ENCODE measurements at places on chromosomes 5 and 9.

GRCh38 chr5:174751154-174752000 lies 27.0 kb downstream of the MSX2 start:
- peak; percentile 20 for DNase-seq

- DNase-seq = no peak
Measured at GRCh38 chr5:74480201-74480600, 160.3 kb downstream of the ENC1 start.

DNA sequence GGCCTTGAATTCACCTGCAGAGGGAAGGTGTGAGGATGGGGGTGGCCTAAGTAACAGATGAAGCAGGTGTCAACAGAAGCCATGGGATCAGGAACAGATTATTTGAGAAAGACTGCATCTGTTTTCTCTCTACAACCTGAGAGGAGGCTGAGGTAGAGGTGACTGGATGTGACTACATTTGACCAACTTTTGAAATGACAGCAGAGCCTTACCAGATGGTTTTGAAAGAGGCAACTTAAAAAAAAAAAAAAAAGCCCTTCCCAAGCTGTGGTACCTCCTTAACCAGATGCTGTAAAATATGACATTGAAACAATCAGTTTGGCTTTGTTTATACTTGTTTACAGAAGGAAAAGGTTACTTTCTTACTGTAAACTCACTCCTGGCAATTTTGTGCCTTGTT lies 108.6 kb downstream of the TRIO start:
- DNase-seq = no peak

GRCh38 chr5:143596824-143597223 lies 193.3 kb upstream of the NR3C1 start:
- no peak for DNase-seq

- no peak for DNase-seq
Measured at GRCh38 chr9:135523521-135524129, 2.4 kb downstream of the LCN1 start.

DNA sequence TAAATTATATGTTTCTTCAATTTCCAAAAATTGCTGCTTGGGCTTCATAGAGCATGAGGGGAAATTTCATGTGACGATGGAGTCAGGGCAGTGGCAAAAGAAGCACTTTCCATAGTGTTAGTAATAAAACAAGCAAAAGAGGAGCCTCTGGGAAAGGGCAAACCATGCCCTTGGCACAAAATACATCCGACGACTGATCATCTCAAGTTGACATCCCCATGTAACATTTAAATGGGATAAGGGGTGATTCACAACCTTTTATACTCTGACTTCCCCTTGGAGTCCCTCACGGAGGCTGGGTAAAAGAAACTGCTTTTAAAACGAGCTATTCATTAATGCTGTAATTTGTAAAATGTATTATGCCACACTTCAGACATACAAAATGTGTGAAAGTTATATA lies 161.4 kb upstream of the DMRT1 start:
- DNase-seq = no peak

DNA sequence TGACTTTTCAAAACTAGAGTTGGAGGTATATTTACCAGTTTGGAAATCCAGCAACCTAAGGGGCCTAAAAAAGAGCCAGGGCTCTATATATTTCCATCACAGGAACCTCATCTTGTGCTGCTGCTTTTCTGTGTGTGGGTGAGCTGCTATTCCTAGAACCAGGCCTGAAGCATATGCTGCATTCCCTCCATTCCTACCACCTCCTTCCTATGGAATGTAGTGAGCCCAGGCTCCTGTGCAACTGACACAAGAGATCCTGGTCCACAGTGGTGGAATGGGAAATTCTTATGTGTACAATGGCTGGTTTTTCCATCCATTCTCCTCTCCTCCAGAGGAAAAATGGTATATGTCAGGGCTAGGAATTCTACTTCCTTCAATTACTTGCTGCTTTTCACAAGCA lies 39.1 kb downstream of the SPEF2 start:
- DNase-seq = no peak

DNA sequence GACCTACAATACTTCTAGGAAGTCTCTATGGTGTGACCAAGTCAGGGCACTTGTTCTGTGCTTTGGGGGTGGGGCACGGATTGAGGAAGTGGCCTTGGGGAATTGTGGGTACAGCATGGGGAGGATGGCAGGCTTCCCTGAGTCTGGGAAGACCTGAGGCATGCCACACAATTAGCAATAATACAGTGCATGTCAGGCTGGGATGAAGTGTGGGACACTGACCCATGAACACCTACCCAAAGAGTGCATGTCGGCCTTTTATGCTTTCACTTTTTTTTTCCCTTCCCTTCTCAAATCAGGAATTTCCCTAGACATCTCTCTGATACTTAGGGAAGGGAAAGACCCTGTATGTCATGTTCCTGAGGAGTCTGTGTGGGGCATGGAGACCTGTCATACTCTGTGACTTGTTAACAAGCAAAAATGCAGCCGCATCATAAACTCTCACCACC lies 146.4 kb downstream of the PALM2AKAP2 start:
- DNase-seq = no peak

GRCh38 chr5:134418958-134419357 lies 7.3 kb upstream of the CDKN2AIPNL start:
- no peak for DNase-seq

- no peak for DNase-seq
Measured at GRCh38 chr9:129632460-129632859, 6.5 kb downstream of the NTMT1 start.

DNA sequence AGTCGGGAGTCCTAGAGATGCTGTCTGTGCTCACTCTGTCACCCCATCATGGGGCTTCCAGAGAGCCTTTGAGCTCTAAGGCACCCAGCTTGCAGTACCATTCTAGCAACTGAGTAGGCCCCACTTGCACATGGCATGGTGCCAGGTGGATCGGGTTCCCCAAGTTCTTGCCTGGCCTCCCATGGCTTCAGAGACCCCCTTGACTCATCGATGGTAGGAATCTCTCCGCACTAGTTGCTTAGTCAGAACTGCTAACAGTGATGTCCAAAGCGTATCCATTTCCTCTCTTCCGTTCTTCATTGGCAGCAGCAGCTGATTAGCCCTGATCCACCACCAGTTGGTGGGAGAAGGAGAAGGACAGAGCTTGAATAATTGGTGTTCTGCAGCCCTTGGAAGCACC lies 70.3 kb upstream of the RARS1 start:
- DNase-seq = no peak

DNA sequence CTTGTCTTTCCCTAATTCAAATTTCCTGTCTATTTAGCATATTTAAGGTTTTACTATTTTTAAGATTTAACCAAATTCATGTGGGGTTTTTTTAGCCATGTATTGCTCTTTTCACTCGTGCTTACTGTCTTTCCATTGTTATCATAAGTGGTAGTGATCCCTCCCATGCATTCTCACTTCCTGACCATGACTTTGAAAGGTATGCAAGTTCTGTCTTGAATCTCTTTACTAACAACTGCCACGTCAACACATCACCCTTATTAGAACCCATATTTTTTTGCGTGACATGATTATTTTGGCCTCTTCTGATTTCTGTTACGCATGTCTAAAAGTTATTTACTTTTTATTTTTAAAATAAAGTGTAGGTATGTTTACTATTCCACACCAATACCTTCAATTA lies 94.7 kb upstream of the CDH6 start:
- no peak for DNase-seq

- DNase-seq = no peak
Measured at GRCh38 chr9:108836781-108837180, 19.0 kb downstream of the ACTL7B start.

DNA sequence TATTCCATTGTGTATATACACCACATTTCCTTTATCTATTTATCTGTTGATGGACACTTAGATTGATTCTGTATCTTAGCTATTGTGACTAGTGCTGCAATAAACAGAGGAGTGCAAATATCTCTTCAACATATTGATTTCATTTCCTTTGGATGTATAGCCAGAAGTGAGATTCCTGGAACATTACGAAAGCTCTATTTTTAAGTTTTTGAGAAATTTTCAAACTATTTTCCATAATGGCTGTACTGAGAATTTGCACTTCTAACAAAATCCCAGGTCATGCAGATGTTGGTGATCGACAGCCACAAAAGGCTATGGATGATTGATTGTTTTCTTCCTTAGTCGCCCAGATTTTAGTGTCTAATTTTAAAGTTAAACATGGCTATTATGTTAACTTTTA lies 132.7 kb upstream of the MTAP start:
- no peak for DNase-seq

GRCh38 chr5:88613051-88613450 lies 269.9 kb downstream of the MEF2C start:
- DNase-seq = no peak

GRCh38 chr5:173410459-173411233 lies 82.4 kb upstream of the STC2 start:
- DNase-seq = no peak

DNA sequence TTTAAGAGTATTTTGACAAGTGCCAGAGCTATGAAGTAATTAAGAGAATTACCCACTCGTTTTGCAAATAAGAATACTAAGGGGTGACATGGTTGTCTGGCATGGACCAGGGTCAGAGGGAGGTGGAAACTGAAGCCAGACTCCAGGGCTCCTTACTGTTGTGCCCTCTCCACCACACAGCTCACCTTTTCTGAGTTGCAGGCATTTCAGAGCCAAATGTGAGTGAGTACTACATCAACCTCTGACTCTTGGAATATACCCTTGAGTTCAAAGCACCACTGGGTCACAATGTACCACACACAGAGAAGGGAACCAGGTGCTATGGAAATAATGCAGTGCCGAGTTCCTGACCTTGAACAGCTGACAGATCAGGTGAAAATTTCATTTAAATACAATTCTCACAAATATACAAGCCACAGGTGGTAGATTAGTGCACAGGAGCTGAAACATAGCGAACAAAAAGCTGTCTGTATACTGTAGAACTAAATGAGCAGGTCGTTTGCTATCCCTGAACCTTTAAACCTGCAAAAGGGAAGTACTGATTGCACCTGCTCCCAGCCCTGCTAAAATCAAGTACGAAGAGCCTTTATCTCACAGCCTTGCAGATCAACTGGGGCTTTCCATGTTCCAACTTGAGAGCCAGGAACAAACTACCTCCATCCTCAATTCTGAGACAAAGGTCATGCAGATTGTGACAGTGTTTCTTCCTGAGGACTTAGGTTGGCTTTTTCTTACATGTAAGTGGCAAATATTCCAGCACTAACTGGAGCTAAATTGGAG lies 57.0 kb downstream of the GOLM1 start:
- no peak for DNase-seq

DNA sequence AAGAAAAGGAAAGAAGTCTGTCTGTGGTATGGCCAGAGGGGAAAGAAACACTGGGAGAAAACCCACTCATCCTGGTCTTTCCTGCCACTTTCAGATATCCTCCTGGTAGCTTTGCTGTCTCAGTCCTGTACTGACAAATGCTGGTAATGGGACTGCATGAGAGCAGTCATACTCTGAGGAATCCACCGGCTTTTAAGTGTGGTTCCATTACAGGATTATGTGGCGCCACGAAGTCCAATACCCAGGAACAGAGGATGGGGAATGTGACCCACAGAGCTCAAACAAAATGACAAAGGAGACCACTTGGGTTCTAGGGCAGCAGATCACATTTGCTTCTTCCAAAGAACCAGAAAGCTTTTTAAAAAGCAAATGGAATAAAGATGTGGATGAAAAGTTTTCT lies 26.3 kb upstream of the FBP1 start:
- DNase-seq = no peak

- no peak for DNase-seq
Measured at GRCh38 chr5:112614285-112614684, 123.4 kb upstream of the APC start.

- no peak for DNase-seq
Measured at GRCh38 chr5:132138260-132138659, 64.7 kb downstream of the CSF2 start.

DNA sequence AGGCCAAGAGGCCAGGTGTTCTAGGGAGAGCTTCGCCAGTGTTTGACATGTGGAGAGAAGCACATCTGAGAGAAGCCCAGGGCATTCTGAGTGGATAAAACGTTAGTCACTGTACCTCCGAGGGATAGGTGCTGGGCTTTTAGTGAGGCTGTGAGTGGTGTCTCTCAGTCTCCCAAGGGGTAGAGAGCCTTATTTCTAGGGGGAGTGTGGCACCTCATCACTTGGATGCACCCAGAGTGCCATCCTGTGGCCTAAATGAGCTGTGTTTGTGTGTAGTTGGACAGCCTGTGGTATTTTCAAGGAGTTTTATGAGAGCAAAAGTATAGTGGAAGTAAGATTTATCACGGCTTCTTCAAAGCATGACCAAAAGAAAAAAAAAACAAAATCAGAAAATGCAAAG lies 1046.9 kb upstream of the WWC1 start:
- DNase-seq = peak; percentile 68

GRCh38 chr9:8555762-8556500 lies 756.4 kb upstream of the DMAC1 start:
- DNase-seq = no peak

GRCh38 chr5:167582283-167582682 lies 709.2 kb upstream of the WWC1 start:
- DNase-seq = peak; percentile 63

- no peak for DNase-seq
Measured at GRCh38 chr5:134079748-134080581, 34.5 kb upstream of the TCF7 start.

- DNase-seq = peak; percentile 21
Measured at GRCh38 chr5:57175551-57176309, 1.9 kb downstream of the GPBP1 start.

All from A673 (cell line).